ENCODE measurements at places on chromosomes 7 and 10. TPM values are rescaled to one million over a fixed set of nuclear protein-coding genes. Genes with fewer than 3 reads are reported as not detected.

Gene KCND2
- total RNA-seq: 1.5 TPM

Gene TRIM73
- 0.69 TPM for total RNA-seq

Gene TFPI2
- total RNA-seq: 1.9 TPM

Gene RPEL1
- total RNA-seq: not detected

Gene SPOCK2
- 12.1 TPM for total RNA-seq

Gene TAS2R41
- total RNA-seq: not detected

- DNase-seq: no peak
Observed at GRCh38 chr7:44103566-44103922, 601 bp upstream of the AEBP1 start.

DNA sequence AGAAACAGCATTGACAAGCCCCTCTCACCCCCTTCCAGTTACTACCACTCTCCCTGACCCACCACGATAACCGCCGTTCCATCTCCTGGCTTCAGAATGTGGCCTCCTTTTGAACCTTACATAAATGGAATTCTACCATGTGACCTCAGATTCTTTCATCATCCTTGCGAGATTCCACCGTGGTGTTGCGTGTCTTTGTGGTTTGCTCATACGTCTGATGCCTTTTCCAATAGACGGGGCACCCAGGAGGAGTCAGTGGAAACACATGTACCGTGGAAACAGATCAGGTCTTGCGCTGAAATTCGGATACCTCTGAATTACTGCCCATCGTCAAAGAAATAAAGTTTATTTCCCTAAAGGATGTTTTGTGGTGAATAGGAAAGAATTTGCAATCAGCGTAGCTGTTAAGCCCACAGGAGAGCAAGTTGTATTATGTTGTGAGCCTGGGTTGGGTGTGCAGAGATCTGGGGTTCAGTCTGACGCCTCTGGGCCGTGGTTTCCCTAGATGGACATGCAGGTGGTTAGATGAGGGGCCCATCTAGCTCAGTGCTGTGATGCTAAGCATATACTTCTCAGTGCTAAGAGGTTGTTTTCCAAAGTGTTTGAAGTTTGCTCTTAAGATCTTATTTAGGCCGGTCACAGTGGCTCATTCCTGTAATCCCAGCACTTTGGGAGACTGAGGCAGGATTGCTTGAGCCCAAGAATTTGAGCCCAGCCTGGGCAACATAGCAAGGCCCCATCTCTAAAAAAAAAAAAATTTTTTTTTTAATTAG is 29.1 kb downstream of the GTF2IRD1 start:
- DNase-seq: no peak

DNA sequence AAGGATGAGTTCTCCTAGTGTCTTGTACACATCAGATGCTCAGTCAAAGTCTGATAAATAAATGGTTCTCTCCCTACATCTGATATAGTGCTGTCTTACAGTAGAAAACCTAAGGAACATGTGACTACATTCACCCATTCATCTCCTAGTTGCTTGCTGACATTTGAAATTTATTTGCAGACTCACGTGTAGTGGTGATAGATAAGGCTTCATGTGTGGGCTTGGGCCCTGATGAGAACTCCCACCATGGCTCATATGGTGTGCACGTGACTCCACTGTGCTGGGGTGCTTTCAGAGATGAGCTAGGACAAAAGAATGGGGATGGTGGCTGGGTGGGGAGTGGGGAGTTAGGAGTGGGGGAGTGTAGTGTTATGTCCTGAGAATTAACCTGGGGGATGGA is 287.3 kb downstream of the RPS24 start:
- DNase-seq: peak; percentile 47

DNA sequence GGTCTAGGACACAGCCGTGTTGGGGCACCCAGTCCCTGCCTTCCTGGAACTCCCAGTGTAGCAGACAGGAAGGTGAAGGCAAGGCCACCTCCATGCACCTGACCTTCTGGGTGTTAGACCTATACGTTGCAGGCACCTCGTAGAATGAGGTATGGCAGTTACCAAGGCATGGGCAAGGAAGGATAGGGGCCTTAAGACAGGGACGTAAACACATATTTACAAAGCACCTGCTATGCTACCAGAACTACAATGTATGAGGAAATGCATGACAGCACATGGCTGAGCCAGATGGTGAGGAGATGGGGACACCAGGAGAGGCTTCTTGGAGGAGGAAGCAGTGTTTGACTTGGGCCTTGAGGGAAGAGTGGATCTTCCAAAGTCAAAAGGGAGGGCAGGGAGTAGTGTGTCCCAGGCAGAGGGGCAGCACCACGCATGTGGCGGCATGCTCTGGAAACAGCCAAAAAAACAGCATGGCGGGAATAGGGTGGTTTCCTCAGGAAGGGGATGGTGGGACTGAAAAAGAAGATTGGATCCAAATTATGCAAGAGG is 231.2 kb downstream of the FANK1 start:
- peak; percentile 79 for DNase-seq

GRCh38 chr7:3063016-3063753 is 19.5 kb upstream of the CARD11 start:
- DNase-seq: no peak

DNA sequence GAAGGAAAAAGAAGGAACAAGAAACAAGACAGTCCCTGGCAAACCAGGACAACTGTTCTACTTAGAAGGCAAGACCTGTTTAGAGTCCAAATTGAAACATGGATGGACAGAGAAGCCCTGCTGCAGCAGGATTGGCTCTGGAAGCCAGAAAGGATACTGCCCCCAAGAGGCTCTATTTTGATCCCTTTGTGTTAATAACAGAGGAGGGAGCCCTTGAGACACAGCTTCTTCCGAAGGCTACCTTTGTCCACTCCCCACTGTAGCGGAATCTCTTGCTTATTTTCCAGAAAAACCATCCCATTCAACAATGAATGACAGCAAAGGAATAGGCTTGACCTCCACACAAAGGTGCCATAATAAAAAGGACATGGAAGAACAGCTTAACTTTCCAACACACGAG is 120.3 kb upstream of the FOXK1 start:
- DNase-seq: no peak

DNA sequence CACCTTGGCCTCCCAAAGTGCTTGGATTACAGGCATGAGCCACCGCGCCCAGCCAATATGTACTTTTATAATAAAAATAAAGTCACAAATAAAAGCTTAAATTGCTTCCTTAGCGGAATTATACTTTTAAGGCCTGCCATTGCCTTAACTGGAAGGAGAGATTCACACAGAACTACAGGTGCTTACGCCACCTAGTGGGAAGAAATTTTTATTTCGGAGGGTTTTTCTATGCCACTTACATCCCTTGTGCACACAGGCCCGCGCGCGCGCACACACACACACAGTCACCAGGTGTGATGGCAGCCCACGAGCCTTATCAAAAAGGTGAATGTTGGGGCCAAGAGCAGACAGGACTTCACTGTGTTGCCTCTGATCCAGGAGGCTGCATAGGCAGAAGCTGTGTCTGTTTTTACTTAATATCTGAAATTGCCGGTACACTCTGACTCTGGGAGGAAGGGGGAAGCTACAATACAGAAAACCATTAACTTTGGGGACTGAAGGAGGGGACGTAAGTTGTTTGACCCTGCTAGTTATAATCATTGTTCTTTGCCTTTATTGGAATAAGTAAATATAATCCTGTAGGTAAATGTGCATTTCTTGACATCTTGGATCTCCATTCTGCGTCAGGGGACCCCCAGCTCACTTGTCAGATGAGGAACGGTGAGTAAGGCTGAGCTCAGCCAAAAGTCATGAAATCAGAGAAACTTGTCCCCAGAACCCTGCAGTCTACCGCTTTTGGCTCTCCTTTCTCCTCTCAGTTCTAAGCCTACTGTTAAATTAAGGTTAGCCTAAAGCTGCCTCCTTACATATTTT is 87.1 kb downstream of the SLC16A9 start:
- DNase-seq: no peak

DNA sequence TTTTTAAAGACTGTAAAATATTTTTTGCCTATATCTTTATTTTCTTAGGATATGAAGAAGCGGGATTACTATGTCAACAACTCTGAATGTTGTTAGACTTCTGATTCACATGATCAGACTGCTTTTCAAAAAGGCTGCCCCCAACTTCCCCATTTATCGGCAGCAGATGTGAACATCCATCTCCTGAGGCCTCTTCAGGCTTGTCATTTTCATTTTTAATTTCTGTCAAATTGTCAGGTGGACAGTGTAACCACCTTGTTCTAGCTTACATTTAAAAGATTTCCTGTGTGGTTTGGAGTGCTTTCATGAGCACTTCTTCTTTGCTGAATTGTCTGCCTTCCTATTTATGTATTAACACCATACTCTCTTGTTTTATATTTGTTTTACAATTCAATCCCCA is 78.8 kb upstream of the GSDME start:
- DNase-seq: no peak

DNA sequence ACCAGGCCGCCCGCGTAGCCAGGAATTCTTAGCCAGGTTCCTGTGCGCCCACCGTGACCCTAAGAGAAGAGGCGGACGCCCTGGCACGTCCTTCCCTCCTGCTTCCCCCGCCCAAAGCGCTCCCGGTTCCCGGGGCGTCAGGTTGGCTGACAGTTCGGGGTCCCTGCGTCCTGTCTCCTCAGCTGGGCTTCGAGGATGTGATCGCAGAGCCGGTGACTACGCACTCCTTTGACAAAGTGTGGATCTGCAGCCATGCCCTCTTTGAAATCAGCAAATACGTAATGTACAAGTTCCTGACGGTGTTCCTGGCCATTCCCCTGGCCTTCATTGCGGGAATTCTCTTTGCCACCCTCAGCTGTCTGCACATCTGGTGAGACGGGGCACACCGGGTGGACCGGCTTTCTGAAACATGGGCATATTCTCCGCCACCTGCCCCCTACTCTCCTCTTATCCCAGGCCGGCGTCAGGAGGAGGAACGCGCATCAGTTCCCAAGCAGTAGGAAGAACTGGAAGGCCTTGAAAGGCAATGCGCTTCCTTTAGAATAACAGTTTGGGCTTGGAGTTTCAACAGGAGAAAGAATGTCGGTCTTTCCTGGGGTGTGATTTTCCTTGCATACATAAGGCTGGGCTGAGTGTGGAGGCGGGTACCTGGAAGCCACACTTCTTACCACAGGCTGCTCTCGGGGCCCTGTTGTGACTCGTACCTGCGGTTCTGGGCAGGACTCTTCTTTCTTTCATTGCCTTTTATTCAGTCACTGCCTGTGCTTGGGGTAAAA is 728 bp downstream of the CAV2 start:
- DNase-seq: no peak

GRCh38 chr10:132016514-132016913 is 34.8 kb upstream of the BNIP3 start:
- DNase-seq: no peak

GRCh38 chr10:123007558-123008354 is 839 bp downstream of the IKZF5 start:
- DNase-seq: no peak

All from esophagus muscularis mucosa (tissue), 4 donors.